ENCODE measurements at places on chromosomes 5 and 9.

DNA sequence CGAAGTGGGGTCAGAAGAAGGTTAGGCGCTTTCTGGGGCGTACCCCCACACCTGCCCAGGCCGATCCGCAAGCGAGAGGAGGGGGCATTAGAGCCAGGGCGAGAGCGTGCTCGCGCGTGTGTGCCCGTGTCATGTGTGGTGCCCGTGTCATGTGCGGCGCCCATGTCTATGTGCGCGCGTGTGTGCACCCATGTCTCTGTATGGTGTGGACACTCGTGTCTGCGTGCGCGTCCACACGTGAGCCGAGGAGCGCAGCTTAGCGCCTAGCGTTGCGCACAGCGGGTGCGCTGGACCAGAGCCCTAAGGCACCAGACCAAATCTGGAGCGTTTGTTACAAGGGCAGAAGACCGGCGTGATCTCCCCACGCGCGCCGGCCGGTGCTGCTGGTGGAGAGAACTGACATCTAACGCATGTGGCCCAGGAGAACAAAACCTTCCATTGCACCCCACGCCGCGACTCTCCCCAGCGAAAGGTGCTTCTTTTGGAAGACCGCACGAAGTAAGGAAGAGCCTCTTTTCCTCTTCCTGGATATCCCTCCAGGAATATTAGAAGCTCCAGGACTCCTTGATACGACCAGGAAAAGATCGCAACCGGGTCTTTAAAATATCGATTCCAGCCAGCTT, 644 bp downstream of the NIM1K start:
- DNase-seq: no peak

GRCh38 chr5:145902421-145902820, 29.6 kb upstream of the GRXCR2 start:
- no peak for DNase-seq

- peak; percentile 91 for DNase-seq
Measured at GRCh38 chr9:109477258-109478050, 20.7 kb downstream of the PTPN3 start.

- no peak for DNase-seq
Measured at GRCh38 chr5:136682986-136683385, 317.6 kb upstream of the TRPC7 start.

DNA sequence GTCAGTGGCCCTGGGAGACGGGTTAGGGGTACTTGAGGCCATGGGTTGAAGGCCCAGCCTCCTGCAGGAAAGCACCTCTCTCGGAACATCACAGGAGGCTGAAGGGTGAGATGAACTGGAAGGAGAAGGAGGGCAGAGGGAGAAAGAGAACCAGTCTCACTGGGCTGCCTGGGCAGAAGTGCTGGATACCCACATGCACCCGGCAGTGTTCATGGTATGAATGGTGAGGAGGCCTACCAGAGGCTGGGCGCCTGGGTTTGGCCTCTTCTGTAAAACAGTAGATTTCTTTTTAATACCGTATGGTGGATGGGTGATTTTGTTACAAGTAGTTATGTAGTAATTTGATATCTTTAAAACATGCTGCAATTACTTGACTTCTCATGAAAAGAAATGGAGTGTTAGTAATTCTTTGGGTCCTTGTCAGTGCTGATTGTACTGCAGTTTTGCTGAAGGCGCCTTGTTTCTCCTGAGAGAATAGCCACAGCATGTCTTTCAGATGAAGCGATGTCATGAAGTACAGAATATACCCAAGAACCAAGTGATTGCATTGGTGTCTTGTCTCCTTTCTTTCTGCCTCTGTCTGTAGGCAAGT, 258.6 kb downstream of the FANCC start:
- no peak for DNase-seq

DNA sequence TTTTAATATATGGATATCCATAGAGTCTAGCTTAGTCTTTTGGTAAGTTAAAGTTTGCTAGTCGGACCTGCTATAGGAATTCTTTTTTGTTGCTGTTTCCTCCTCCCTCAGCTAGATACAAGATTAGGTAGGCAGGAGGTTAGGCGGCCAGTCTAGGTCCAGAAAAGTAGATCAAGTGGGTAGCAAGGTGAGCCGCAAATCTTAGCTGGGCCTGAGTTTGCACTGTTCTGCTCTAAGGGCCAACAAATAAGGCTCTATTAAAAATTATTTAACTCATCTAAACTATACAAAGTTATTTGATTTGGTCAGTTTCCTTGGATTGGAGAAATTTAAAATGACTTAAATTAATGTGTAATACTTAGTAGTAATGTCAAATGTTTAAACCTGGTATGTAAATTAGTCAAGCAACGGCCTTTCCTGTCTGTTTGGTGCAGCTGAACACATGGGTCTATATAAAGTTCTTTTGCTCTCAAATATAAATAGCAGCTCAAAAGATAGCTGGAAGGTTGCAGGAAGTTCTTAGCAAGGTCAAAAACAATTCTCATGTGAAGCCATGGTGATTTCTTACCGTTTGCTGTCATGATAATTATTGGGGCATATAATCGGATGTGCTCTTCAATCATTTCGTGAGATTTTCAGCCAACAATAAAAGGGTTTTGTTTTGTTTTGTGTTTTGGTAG, 72.0 kb downstream of the PRKACG start:
- DNase-seq: no peak

GRCh38 chr9:124014956-124015660, 3.5 kb downstream of the LHX2 start:
- no peak for DNase-seq

- DNase-seq: no peak
Measured at GRCh38 chr5:74288448-74289108, 351.9 kb downstream of the ENC1 start.
